Suprapubic skin (tissue), 4 donors: ENCODE measurements at places on chromosomes 11 and 22. TPM values are rescaled to one million over a fixed set of nuclear protein-coding genes. Genes with fewer than 3 reads are reported as not detected.

DNA sequence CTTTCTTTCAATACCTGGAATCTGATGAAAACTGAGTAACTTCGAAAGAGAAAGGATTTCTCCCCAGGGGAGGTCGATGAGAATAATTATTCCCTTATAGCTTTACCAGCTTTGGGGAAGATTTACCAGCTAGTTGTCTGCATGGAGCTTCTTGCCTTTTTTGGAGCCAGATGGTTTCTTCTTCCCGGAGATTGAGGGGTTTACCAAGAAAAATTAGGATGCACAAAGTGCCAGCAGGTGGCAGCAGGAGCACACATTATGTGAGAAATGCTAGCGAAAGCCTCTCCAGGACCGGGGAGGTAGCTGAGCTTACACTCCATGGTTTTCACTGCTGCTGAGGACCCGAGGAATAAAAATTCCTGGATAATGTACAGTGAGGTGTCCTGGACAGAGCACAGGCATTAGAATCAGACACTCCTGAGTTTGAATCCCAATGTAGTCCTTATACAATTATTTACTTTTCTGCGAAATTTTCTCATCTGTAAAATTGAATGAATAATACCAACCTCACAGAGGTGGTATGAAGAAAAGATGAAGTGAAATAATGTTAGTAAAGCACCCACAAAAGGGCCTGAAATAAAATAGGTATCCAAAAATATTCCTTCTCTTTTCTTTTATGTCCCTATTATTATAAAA is 46.0 kb upstream of the PARVA start:
- peak; percentile 83 for DNase-seq
- H3K36me3 ChIP-seq = peaks cover 7% of the 10 kb centered on the region
- no peak overlapping the region for H3K4me3 ChIP-seq
- H3K4me1 ChIP-seq = peaks cover 3% of the 10 kb centered on the region
- H3K27me3 ChIP-seq = no peaks in the 10 kb centered on the region

DNA sequence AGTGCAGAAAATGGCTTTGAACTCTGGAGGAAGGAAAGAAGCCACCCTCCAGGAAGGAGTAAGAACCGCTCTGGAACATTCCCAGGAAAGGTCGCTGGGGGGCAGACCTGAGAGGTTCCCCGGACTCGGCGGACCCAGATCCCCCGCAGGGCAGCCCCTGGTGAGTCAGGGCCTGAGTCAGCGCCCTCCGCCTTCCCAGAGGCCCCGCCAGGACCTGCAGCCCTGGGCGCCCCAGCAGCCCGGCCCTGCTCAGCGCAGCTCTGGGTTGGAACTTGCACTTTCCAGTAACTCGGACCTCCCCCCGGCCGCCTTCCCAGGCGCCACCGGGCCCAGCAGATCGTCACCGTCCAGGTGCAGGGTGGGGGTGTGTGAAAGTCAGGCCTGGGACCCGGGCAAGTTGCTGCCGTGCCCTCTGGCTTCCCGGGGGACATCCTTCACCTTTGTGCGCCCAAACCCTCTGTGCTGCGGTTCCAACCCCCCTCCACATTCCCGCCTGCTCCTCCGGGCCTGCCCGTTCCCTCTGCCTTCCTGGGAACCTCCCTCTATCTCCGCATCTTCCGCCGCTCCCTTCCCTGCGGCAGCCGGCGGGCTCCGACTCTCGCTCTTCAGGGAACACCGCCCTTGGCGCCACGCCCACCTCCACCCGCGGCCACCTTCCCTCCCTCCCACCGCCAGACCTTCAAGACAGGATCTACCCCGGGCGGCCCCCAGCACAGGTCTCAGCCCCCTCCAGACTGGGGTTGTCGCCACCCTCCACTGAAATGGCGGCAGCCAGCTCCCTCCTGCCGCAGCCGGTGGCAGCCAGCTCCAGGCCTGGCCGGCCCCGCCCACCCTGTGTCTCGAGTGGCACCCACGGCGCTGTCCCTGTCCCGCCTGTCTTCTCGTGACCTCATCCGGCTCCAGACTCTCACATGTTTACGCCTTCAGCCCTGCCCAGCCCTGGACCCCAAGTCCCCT is 36.8 kb upstream of the WNT7B start:
- H3K36me3 ChIP-seq = no peaks in the 10 kb centered on the region
- peak overlapping the region; percentile 53 for H3K4me3 ChIP-seq
- peak; percentile 98 for DNase-seq

SLC22A8 gene
- not detected for total RNA-seq

DNA sequence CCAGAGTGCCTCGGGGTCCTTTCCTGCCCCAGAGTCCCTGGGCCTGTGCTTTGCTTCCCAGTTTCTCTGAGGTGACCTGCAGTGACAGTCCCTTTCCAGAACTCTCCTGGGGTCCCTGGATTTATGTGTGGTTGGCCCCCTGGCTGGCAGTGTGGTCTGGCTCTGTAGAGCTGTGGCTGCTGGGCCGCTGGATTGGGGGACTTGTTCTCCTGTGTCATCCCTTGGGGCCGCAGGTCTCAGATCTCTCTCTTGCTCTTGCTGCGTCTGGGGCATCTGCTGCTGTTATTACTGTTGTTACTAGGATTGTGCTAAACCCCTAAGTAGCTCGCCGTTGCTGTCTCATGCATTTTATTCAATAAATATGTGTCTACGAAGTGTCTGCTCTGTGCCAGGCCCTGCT is 31.9 kb downstream of the FAM83F start:
- no peak overlapping the region for H3K4me3 ChIP-seq
- H3K36me3 ChIP-seq = no peaks in the 10 kb centered on the region
- peaks cover 52% of the 10 kb centered on the region for H3K4me1 ChIP-seq

DNA sequence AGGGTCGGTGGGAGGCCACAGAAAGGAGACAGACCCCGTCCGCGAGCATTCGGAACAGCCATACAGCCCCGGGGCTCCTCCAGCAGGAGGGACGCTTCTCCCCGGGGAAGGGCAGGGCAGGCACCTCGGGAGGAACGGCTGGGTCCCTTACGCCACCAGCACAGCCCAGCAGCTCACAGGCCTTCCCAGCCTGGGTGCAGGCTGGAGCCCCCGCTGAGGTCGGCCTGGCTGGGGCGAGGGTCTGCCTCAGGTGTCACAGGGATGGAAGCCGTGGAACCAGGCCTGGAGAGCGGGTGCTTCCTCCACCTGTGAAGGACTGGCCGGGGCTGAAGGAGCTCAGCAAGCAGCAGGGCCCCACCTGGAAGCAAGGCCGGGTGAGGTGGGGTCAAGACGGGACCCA is 732.3 kb downstream of the BRD1 start:
- H3K4me1 ChIP-seq = peaks cover 15% of the 10 kb centered on the region
- peaks cover 23% of the 10 kb centered on the region for H3K27me3 ChIP-seq
- no peaks in the 10 kb centered on the region for H3K36me3 ChIP-seq
- no peak overlapping the region for H3K27ac ChIP-seq

DNA sequence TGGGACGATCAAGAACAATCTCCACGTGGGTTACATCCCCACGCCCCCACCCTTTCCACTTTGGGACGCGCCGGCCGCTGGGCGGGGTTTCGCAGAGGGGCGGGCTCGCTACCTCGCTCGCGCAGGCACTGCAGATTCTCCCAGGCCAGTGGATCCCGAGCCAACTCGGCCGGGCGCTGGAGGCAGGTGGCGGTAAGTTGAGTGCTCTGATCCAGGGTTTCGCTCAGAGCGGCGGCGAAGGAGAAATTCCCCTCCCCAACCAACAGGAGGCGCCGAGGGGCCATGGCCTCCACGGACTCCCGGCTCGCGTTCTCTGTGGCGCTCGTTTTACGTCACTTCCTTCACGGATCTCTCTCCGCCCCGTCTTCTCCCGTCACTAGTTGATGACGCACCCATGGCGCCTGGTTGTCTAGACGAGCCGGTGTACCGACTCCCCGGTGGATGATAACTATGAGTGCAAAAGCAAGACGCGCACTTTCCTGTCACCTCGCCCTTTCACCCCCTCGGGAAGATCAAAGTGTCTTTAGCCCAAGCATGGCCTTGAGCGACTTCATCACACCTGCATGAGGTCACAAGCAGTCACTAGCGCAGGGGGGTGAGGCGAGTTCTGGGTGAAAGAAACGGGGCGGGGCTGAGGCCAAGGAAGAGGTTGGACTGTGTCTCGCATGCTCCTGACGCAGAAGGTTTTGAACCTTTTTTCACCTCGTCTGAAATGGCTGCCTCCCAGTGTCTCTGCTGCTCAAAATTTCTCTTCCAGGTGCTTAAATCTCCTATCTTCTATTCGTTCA is at the start of the genes CFAP68 and FDXACB1:
Gene CFAP68, plus strand, starts transcription at position 693 of the 788 bp plus-strand sequence. Its CDS starts 20 bp downstream, at position 713.
Gene FDXACB1, minus strand, starts transcription at position 317 of the 788 bp plus-strand sequence. Its CDS starts 33 bp downstream, at position 284.
- H3K27me3 ChIP-seq = no peaks in the 10 kb centered on the region
- H3K4me1 ChIP-seq = peaks cover 20% of the 10 kb centered on the region
- peaks cover 3% of the 10 kb centered on the region for H3K36me3 ChIP-seq
- peak within 1 kb of the TSS; percentile 77 for H3K4me3 ChIP-seq
- peak; percentile 98 for DNase-seq

DNA sequence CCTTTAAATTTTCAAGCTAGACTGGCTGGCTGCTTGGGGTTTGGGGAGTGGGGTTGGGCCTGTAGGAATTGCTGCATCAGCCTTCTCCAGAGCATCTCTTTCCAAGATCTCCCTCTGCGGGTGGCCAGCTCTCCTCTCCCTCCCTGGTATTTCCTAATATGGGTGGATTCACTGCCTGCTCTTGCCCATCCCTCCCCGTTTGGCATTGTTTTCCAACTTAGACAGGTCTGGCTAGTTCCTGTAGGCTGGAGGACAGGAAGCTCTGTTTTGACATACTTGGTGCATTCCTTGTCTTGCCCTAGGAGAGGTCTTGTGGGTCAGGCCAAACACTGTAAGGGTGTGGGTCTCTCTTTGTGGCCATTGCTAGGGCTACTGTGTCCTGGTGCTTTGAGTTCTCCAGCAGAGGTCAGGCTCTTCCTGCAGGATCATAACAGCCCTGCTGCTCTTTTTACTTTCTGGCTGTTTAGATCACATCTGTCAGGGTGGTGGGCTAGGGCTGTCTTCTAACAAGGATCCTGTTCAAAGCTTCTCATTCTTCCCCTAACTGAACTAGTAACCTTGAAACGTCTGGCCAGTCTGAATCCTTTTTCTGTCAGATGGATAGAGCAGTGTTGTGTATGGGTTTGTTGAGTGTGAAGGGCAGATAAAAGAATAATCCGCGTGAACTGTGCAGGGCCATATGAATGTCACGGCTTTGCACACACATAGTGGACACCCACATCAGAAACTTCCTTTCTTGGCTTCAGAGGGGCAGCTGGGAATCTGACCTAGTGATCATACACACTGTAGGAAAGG is 18.3 kb upstream of the MICALL1 start:
- H3K27ac ChIP-seq = peak overlapping the region; percentile 79
- H3K4me3 ChIP-seq = no peak overlapping the region
- H3K36me3 ChIP-seq = peaks cover 50% of the 10 kb centered on the region
- H3K4me1 ChIP-seq = peaks cover 30% of the 10 kb centered on the region
- no peak for DNase-seq
